T-helper 9 cell (primary cell): ENCODE measurements at places on chromosomes 5 and 9.

DNA sequence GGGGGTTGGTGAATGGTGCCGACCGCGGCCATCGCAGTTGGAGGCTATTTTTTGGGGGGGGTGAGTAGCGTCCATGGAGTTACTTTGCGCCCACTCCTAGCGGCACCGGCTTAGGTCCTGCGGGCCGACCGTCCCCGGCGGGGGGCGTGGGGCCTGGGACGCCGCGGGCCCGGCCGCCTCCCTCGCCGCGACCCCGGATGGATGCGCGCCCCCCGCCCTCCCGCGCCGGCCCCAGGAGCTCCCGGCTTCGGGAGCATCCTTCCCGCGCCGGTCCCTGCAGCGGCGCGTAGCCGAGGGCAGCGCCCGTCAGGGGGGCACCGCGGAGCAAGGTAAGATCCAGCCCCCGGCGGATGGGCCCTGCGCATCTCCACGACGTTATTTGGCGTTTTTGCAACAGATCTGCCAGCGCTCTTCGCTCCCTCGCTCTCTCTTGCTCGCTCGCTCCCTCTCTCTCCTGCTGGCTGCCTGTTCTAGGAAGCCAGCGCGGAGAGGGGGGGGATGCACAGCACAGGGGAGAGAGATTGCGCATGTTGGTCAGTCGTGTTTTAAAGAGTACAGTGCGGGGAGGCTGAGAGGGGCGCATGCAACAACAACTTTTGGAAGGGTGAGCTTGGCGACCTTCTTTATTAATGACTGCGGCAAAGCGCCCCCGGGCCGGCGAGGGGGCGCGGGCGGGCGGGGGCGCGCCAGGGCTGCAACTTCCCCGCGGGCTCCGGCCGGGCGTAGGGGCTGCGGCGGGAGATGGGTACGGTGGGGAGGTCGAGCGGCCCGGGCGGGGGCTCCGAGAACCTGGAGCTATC, 413 bp downstream of the JADE2 start:
- peak; percentile 51 for DNase-seq

- no peak for DNase-seq
Measured at GRCh38 chr5:56464935-56465768, 232.0 kb upstream of the ANKRD55 start.

DNA sequence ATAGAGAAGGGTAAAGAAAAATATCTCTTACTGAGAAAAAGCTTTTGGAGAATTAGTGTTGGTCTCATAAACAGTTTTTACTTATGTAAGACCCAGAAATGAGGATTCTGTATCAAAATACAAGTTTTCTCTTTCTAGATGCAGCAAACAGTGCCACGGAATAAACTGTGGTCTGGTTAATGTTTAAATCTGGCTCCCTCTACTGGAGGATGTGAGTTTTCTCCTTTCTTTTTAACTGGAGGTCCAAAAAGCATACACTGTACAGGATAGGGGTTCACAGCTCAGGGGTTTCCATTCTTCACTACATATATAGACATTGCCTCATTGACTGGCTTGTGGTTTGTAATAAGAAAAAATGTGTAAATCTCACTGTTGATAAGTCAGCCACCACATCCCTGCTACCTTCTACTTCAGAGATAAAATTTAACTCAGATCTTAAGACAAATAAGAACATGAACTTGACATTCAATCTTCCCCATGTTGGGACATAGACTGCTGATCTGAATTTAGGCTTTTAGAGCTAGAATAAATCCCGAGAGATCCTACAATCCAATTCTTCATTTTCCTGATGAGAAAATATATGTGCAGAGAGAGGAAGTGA, 98.9 kb downstream of the CFAP95 start:
- DNase-seq, result no peak

DNA sequence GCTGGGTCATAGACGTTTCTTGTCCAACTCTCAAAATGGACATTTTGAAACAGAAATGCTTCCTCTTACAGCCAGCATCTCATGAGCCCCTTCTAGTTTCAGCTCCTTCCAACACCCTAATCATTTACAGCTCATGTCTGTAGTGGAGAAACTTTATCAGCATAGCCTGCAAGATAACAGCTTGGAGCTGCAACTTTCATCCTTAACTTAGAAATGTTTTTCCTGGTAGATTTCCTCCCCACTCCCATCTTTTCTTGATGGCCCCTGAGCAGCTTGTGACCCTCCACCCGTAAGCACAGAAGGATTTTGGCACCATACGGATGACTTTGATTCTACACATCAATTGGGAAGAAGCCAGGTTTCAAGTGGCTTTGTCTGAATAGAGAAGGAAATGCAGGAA, 53.5 kb upstream of the TGFBR1 start:
- no peak for DNase-seq

DNA sequence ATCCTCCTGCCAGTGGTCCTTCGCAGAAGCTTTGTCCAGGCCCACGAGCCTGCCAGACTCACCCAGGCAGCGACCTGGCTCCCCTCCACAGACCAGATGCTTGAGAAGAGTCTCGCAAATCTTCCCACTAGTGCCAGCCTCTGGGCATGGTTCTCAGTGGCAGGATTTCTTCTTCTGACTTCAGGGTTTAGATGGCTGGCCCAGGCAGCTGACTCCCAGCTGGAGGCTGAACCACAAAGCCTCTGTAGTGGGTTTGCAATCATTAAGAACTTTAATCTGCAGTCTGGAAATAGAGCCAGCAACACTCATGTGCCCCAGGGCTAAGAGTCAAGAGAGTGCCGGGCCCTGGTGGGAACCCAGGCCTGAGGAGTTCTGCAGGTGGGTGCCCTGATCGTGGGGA, 90.6 kb upstream of the ICE1 start:
- no peak for DNase-seq

GRCh38 chr5:5340206-5340729, 82.2 kb upstream of the ICE1 start:
- no peak for DNase-seq

- DNase-seq, result no peak
Measured at GRCh38 chr5:141351591-141351990, 1.7 kb downstream of the PCDHGB1 start.

DNA sequence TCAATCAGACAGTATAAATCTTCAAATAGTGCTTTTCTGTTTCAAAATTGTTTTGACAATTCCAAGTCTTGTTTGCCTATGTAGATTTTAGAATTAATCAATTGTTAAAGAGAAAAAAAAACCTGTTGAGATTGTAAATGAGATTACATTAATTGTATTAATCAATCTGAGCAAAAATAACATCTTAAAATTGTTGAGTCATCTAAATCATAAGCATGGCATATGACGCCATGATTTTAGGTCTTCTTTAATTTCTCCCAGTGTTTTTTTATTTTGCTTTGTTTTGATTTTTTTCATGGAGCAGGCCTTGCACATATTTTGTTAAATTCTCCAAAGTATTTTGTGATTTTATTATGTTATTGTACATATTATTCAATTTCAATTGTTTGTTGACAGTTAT, 988.0 kb upstream of the SEMA6A start:
- DNase-seq, result no peak

- no peak for DNase-seq
Measured at GRCh38 chr9:113620377-113621161, 157.0 kb downstream of the RGS3 start.

GRCh38 chr9:89872426-89872912, 267.7 kb downstream of the GADD45G start:
- no peak for DNase-seq

- DNase-seq, result no peak
Measured at GRCh38 chr5:161265006-161265405, 281.5 kb downstream of the GABRB2 start.

DNA sequence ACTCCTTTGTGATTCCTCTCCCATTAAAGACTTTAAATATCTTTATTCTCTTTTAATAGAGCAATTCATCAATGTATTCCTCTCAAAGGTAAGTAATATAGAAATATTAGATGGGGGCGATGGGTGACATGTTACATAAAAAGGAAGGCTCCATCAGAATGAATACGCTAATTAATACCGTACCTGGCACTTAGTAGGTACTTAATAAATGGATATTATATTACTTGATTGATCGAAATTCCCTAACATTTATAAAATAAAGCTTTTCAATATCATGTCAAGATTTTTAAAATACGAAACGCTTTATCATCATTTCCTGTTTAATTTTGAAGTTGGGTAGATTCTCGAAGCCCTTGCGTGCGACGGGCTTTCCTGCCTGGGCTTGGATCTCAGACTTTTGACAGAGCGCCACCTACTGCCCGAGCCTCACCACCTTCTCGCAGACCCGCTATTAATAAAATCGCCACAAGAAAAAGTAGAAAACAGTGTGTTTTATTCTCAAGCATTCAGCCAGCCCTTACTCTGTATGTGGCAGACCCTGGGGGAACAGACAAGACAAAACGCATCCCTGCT, 99.4 kb downstream of the C5orf15 start:
- DNase-seq, result peak; percentile 48

DNA sequence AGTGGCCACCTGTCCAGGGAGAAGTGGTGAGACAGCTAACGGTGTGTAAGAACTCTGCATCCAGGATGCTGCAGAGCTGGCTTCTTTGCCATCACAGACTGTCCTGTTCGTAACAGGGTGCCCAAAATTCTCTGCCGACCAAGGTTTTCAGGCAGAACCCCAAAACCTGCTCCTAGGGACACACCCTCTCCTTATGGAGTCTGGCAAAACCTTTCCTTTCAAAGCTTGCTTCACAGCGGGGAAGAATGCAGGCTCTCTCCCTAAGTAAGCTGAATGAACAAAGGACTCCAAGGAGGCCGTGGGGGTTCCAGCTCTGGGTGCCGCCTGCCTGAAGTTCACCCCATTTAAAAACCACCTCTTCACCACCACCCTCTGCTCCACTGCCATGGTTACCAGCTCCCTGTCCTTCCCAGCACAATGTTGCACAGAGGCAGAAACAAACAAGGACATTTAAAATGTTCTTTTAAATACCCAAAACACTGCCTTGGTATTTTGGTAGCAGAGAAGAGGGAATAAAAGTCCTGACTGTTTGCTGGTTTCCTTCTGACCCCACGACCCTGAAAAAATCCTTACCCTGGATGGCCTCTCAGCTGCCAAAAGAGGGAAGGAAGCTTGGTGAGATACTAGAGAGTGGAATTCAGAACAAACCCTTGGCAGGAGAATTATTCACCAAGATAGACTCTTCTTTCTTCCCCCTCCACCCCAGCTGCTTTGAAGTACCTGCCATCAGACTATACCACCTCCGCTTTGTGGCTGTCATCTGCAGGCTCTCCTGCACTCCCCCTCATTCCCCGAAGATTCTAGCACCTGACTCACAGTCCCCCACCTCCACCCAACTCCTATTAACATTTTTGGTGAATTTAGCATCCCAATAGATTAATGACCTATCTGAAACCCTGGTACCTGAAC, 7.1 kb upstream of the KLF9 start:
- DNase-seq, result peak; percentile 25

DNA sequence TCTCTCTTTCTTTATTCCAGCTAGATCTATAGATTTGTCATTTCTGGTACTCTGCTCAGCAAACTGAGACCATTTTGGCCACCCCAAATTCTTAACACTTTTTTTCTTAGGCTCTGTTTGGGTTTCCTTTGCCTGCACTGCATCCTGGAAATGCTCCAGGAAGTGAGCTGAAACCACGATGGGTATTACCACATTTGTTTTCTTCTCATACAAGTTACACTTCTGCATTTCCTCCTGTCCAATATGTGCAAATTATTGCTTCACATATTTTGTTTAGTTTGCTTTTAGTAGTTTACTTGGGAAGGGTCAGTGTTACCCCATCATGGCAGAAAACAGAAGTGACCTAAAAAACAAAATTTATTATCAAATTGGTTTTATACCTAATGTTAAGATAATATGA, 498.6 kb upstream of the GRIN3A start:
- no peak for DNase-seq

GRCh38 chr5:37900692-37901091, 60.9 kb upstream of the GDNF start:
- no peak for DNase-seq

DNA sequence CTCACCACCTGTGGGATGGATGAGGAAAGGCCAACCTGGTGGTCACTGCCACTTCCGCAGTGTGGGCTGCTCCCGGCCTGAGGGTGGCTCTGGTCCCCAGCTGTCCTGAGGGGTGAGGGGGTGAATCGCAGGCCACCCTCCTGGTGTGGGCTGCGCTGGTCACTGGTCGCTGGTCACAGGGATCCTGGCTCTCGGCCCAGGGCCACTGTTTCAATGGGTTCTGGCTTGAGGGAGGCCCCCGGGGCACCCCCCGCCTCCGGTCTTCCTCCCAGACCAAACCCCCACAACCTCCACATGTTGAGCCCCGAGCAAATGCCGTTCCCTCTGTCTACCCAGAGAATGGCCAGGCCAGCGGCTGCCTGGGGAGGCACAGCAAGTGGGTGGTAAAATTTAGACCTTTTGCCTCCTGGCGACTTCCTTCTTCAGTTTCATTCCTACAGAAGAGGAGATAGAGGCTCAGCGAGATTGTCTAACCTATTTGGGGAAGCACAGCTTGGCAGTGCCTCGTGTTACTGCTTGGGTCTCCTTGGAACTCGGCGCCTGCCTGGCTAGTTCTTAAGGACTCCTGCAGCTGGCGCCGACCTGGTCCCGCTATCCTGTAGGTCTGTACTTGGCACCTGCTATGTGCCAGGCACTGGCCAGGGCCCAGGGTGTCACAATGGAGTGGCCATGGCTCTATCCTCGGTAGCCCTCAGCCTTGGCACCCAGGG, 48.2 kb downstream of the RXRA start:
- no peak for DNase-seq

- no peak for DNase-seq
Measured at GRCh38 chr9:114238891-114239875, 83.7 kb upstream of the ORM1 start.

DNA sequence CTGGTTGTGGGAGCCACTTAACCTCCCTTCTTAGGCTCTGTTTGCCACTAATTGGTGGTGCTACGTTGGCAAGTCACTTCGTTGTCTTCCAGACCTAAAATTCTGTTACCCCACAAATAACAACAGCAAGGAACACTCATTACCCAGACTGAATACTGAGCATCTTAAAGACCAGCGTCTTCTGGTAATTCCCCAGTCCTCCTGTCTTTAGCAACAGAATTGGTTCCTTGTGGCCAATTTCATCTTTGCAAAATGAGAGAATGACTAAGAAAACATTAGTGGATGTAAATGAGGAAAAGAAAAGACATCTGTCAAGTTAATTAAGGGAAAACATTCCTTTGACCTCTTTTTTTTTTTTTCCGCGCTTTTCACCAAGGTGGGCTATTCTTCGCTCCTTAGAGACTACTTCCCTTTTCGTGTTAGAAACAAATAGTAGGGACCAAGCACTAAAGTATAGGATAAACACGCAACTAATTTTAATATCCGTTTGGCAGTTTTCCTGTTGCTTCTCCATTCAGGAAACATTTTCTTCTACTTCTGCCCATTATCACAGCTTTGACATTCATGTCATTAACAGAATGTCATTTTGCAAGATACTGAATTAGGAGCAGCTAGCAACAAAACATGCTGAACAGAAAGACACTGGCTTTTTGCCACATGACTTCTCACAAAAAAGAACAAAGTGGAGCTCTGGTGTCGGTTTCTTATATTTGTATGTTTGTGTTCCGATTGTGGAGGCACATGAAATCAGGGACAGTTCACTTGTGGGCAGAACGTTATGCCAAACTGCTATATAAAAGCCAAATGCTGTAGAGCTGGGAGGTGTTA, 154.2 kb downstream of the CD180 start:
- no peak for DNase-seq

GRCh38 chr9:131330814-131331600, 41.5 kb downstream of the PLPP7 start:
- no peak for DNase-seq
